Muscle of arm (tissue), 14 donors: ENCODE measurements at places on chromosomes 5 and 9.
A peak's percentile ranks its signal among the peaks of the same experiment; 100 is the strongest.

DNA sequence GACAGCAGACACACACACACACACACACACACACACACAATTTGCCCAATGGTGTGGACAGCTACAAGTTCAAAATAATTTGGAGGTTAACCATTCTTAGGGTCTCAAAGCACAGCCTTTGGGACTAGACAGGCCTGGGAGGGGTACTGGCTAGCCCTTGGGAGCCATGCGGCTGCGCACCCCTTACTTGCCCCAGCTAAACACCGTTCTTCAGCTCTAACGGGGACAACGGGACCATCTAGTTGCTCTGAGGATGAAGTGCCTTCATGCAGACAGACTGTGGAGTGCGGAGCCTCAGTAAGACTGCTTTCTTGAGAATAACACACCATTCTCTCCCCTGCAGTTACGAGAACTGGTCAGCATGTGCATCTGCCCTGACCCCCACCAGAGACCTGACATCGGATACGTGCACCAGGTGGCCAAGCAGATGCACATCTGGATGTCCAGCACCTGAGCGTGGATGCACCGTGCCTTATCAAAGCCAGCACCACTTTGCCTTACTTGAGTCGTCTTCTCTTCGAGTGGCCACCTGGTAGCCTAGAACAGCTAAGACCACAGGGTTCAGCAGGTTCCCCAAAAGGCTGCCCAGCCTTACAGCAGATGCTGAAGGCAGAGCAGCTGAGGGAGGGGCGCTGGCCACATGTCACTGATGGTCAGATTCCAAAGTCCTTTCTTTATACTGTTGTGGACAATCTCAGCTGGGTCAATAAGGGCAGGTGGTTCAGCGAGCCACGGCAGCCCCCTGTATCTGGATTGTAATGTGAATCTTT, 64.6 kb downstream of the PSMB7 start:
- no peak for DNase-seq

DNA sequence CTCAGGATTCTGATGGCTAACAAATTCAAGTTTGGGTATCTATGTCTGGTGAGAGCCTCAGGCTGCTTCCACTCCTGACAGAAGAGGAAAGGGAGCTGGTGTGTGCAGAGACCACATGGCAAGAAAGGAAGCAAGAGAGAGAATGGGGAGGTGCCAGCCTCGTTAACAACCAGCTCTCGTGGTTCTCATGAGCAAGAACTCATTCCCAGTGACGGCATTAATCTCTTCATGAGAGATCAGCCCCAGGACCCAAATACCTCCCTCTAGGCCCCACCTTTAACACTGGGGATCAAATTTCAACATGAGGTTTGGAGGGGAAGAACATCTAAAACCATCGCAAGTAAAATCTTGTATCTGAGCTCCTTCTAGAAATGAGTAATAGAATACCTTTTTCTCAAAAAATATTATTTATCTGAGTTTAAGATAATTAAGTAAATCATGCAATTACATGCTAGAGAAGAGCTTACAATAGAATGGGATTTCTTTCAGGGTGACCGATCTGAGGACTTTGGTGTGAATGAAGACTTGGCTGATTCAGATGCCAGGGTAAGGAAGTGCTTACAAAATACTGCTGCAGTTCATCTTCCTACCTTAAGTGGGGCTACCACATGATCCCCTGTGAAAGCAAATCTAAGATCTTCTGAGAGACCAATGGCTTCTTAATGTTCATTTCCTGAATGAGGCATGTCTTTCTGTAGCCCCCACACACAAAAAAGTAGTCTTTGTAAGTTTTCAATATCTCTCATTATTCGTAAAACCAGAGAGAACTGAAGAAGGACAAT, 11.5 kb downstream of the ANXA1 start:
- no peak for DNase-seq

DNA sequence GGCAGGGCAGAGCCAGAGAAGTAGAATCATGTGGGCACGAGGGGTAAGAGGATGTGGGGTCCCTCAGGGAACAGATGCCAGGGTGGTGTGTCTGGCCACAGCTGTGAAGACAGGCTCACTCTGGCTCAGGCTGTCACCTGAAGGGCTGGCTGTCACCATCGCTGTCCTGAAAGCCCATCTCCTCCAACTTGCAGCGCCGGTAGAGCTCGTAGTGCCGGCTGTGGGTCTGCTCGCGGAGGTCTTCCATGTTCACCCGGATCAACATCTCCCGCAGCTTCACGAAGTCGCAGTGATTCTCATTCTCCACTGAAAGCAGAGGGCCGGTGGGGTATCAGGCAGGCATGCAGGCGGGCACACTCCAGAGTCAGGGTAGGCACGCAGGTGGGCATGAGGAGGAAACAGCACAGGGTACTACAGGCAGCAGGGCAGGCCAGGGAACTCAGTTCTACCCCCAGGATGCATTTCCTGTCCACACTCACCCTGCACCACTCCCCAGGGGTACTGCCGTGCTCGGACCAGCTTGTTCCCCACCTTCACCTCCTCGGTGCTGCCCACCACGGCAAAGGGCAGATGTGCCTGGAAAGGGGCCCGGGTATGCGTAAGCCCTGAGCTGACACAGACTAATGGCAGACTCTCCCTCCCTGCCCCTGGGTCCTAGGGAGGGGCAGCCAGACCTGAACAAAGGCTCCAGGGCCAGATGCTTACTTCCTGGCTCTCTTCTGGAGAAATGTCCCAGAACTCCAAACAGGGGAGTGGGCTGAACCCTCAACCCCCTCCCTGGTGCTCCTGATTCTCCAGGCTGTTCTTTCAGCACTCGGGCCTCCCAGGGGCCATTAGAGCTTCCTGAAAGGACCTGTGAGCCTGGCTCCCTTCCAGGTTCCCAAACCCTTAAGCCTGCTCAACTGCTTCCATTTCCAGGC, 14.4 kb downstream of the CCNI2 start:
- no peak for DNase-seq

- DNase-seq: peak; percentile 44
These were observed 433.1 kb upstream of the DMAC1 start for GRCh38 chr9:8232726-8233125.

GRCh38 chr9:101443364-101443771, 7.8 kb upstream of the ALDOB start:
- no peak for DNase-seq

- DNase-seq: no peak
These were observed 117.4 kb upstream of the PANK3 start for GRCh38 chr5:168696611-168697010.

- DNase-seq: no peak
These were observed 209.4 kb upstream of the TLE4 start for GRCh38 chr9:79362100-79363081.

GRCh38 chr9:28203036-28203435, 629.8 kb upstream of the C9orf72 start:
- DNase-seq: no peak

DNA sequence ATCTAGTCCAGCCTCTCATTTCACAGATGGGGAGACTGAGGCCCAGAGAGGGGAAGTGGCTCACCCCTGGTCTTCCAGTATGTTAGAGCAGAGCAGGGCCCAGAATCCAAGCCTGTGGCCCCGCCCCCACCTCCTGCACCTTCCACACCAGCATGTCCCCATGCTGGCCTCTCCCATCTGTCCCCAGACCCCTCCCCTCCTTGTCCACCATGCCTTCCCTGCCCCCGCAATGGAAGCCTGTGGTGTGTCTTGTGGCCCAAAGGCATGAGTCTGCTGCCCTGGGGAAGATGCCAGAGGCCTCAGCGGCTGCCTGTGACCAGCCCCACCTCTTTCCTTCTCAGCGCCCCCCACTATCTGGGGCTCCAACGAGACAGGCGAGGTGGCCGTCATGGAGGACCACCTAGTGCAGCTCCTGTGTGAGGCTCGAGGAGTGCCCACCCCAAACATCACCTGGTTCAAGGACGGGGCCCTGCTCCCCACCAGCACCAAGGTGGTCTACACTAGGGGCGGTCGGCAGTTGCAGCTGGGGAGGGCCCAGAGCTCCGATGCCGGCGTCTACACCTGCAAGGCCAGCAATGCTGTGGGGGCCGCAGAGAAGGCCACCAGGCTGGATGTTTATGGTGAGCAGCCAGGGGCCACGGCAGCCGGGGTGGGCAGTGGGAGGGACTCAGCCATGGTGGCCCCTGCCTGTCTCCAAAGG, 87.2 kb downstream of the HMCN2 start:
- DNase-seq: no peak

GRCh38 chr5:123786411-123786810, 274.4 kb downstream of the CSNK1G3 start:
- DNase-seq: no peak

DNA sequence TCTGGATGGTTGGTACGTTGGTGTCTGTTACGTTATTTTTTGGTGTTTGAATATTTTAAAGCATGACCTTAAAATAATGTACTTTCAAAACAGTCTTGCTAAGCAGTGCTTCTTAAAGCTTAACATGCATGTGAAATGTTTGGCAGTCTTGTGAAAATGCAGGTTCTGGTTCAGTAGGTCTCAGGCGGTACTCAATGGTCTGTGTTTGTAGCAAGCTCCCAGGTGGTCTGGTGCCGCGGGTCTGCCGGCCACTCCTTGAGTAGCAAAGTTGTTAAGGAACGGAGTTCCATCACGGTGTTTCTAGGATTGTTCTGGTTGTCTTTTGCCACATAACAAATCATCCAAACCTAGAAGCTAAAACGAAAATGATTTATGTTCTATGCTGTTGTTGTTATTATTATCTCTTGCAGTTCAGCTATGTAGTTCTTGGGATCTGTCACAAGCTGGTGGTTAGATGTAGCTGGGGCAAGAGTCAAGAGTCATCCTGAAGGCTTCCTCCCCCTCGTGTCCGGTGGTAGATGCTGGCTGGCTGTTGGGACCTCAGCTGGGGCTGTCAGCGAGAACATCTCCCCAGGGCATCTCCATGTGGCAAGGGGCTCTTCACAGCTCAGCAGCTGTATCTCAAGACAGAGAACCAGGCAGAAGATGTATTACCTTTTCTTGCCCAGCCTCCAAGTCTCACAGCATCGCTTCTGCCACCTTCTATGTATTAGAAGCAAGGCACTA, 186.8 kb downstream of the PALM2AKAP2 start:
- DNase-seq: no peak

DNA sequence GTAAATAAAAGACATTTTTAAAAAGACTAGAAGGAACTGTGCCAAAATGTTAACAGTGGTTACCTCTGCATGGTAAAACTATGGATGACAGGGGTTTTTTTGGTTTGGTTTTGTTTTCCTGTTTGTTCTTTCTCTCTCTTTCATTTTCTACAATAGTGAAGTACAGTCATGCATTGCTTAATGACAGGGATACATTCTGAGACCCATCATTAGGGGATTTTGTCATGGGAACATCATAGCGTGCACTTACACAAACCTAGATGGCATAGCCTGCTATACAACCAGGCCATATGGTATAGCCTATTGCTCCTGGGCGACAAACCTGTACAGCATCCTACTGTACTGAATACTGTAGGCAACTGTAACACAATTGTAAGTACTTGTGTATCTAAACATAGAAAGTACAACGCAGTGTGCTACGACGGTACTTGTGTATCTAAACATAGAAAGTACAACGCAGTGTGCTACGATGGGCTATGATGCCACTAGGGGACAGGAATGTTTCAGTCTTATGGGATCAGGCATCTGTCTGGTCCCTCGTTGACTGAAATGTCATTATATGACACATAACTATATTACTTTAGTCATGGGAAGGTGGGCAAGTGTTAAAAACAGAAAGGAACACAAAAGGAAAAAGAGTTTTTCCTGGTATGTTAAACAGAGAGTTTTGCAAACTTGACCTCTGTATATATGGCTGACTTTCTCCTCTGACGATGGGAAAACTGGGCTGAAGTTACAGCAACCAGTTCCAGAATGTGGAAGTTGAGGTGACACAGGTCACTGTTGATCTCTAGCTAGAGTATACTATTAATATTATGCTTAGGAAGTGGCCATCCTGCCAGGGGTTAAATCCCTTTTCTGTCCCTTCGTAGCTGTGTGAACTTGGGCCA, 7.4 kb upstream of the ADAM19 start:
- no peak for DNase-seq

DNA sequence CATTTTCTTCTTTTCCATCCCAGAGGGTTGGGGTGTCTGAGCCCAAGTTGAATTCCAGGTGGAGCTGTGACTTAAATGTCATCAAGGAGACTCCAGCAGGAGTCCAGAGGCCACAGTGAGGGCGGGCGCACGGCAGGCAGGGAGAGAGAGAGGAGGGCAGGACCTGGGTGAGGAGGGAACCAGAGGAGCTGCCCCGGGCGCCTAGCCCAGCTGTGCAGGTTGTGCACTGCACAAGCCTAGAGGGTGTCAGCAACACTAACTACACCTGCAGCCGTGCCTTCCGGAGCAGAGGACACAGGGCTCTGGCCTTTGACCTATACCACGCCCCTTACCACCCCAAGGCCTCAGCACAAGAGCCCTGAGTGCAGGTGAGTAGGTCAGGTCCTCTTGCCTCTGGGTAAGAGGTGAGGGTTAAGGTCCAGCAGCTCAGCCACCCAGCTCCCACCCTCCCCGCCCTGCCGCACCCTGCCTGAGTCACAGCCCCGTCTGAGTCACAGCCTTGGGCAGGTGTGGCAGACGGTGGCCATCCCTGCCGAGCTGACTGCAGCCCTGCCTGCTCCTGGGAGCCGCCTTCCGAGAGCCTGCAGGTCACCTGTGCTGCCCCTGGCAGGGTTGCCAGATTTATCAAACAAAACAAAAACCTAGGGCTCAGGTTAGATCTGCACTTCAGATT, 6.4 kb upstream of the AGPAT2 start:
- DNase-seq: no peak

DNA sequence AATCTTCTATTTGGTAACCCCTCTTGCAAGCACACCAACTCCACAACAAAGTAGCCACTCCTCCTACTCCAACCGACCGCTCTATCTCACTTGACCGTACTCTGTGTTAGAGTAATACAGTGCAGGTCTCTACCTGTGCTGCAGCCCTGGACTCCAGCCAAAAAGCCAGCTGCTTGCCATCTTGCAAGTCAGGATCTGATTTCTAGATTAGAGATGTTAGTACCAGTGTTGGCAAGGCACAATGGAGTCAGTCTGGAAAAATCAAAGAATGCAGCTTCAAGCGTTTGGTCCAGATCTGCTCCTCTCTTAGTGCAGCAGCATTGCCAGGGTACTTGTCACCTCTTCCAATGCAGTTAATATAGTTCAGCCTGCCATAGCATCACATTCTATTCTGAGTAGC, 477.6 kb downstream of the ZSWIM6 start:
- no peak for DNase-seq

DNA sequence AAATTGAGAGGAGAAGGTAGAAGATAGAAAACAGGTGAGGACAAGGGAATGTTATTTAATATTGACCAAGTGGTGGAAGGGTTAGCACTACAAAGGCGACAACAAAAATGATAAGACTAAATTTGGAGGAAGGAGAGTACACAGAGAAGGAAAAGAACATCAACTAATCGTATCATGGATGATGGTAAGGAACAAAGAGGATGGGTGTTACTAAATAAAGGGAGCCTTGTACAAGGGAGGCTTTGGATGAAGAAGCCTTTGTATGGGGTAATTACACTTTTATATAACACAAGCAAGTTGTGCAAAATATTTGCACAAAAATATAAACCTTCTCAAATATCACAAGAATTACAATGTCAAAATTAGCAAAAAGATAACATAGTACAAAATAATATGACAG, 125.7 kb downstream of the ZNF608 start:
- no peak for DNase-seq

DNA sequence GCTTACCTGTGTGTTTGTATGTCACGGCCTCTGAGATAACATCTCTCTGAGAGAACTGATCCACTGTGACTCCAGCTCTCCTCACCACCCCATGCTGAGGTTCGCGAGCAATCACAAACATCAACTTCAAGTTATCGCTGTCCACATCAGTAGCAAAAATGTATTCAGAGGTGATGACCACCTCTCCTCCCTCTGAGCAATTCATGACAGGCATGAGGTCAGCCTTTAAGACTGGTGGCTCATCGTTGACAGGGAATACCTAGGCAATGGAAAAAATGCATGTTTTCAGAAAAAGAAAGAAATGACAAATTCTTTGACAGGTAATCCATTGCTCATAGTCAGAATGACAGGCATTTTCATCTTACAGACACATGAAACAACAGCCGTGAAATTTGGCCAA, 90.3 kb upstream of the CER1 start:
- no peak for DNase-seq
